ENCODE measurements at places on chromosomes 2 and 18.

DNA sequence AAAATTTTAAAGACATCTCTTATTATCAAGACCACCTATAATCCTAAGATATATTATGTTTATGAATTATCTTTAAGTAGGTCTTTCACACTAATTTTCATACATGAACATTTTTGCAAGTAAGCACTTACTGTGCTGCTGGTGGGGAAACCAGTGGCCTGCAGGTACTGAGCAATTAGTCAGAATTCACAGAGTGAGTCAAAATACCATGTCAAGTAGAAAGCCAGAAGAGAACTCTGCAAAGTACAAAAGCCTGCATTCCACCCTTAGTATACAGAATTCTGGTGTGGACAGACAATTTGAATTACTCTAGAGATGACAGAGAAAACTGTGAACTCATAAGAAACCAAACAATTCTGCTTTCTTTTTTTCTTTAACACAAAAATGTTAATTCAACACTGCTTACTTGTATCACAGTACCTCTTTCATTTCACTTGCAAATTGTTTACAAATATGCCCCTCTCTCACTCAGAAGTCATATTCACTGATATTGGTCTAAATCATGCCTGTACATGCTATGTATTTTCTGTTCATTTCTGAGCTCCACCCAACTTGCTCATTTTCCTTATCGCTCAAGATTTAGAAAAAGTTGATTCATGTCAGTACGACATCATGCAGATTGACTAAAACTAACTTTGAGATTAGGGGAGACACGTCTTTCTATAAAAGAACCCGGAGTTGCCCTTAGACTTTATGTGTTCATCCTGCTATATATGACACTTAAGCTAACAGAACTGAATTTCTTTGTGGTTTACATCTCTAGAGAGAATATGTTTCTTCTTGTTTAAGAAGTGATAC, 182.9 kb downstream of the IKZF2 start:
- no peak for DNase-seq

DNA sequence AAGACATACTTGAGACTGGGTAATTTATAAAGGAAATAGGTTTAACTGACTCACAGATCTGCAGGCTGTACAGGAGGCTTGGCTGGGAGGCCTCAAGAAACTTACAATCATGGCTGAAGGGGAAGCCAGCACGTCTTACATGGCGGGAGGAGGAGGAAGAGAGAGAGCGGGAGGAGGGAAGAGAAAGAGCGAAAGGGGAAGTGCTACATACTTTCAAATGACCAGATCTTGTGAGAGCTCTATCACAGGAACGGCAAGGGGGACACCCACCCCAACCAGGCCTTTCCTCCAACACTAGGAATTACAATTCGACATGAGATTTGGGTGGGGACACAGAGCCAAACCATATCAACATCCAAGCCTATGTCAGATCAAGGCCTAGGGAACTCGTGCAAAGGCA, 24.2 kb downstream of the MYL12B start:
- DNase-seq = no peak

DNA sequence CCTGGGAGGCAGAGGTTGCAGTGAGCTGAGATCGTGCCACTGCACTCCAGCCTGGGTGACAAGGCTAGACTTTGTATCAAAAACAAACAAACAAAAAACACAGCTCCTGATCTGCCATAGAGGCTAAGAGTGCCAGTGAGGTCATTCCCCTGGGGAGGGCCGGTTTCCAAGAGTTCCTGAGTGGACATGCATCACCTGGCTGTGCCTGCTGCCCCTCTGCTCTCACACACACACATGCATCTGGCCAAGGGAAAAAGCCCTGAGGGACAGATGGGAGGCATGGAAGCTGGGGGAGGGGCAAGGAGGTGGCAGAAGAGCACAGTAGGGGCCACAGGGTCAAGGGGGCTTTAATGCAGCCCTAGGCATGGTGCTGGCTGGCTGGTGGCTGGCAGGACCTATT, 60.4 kb downstream of the ZBTB7C start:
- no peak for DNase-seq

DNA sequence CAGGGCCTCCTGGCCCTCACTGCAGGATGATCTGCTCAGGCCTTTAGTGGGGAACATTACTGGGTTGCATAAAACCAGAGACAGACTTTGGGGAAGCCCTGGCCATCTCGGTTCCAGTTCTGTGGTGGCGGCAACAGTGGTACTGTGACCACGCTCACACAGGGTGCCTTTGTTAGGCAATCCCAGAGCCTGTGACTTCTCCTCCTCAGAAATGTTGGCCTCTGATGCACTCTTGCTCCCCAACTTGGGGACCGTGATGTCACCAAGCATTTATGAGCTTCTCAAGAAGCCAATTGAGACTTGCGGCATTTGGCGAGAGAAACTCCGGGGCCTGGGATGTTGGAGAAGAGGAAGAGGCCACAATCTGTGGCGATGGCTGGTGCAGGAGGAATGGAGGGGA, 80.9 kb upstream of the PKDCC start:
- no peak for DNase-seq
